Activated CD8-positive, alpha-beta memory T cell treated with anti-CD3 and anti-CD28 coated beads for 48 hours (primary cell): ENCODE measurements at places on chromosomes 6 and 20.

- DNase-seq = no peak
Measured at GRCh38 chr6:29676981-29677601, 3.9 kb downstream of the ZFP57 start.

- DNase-seq = no peak
Measured at GRCh38 chr6:5838656-5839396, 167.9 kb downstream of the NRN1 start.

DNA sequence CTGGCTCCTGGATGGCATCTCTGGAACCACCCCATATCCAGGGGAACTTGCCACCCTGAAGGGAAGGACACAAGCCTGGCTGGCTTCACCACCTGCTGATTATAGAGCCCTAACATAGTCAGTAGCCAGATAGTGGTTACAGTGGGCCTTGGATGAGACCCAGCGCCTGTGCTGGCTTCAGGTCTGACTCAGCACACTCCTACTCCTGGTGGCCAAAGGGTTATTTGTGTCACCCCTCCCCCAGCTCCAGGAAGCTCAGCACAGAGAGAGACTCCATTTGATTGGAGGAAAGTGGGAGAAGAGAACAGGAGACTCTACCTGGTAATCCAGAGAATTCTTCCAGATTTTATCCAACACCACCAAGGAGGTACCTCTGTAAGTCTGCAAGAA, 12.8 kb downstream of the SNX14 start:
- DNase-seq = no peak

- no peak for DNase-seq
Measured at GRCh38 chr6:163008186-163008585, 280.4 kb downstream of the PACRG start.

DNA sequence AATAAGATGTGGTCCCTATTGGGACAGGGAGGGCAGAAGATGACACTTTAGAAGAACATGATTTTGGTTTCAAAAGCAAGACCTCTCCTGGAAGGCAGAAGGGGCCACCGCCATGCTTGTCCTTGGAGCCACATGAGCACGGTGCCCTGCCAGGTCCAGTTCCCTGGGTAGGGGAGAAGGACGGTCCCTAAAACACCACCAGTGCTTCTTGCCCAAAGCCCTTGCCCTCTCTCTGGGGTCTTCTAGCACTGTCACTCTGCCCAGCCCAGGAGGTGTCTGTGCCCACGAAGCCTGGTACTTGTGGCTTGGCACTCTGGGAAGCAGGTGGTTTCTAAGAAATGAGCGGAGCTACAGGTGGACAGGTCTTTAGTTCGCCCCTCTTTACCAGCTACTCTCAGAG, 46.0 kb downstream of the PLCG1 start:
- no peak for DNase-seq
